ENCODE measurements at places on chromosomes 4 and X.

GRCh38 chrX:32269866-32270265 lies 941.5 kb downstream of the DMD start:
- DNase-seq: no peak

DNA sequence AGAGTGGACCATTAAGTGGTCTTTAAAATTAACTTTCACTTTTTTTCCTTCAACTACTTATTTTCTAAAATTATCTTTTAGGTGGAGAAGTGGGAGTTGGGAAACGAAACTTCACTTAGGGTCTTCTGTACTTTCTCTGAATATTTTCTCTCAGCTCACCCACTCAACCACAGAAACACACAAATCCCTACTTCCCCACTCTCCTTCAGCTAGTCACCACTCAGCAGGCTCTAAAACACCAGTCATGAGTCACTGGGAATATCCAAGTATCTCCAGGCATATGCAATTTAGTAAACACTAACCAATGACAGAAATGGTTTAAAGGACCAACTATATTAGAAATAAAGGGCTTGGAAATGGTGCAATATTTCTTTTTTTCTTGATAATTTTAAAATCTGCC lies 153.0 kb upstream of the RPS6KA6 start:
- no peak for DNase-seq

DNA sequence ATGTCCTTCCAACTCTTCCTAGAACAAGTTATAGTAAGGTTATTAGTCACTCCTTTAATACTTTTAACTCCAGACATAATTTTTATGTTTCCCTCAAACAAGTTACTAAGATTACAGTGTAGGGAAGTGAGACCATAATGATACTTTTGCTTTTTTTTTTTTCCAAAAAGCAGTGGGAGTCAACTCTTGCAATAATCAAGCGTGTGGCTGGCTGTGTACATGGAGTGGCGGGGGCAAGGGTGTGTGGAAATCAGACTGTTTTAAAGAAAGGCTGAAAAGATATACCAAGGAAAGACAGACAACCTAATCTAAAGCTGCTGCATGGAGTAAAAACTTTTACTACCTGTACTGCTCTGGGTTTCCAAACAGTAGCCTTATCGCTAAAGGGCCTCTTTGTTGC lies 4.1 kb downstream of the NOA1 start:
- no peak for DNase-seq

- DNase-seq: no peak
These were observed 354.5 kb upstream of the BOD1L1 start for GRCh38 chr4:13982010-13982409.

GRCh38 chr4:1249731-1250526 lies 999 bp upstream of the CTBP1 start:
- no peak for DNase-seq

GRCh38 chr4:41256740-41257256 lies at the start of gene UCHL1:
Gene UCHL1, plus strand, starts transcription at chr4:41256928. Its CDS starts 49 bp downstream, at chr4:41256977.
- peak; percentile 76 for DNase-seq

DNA sequence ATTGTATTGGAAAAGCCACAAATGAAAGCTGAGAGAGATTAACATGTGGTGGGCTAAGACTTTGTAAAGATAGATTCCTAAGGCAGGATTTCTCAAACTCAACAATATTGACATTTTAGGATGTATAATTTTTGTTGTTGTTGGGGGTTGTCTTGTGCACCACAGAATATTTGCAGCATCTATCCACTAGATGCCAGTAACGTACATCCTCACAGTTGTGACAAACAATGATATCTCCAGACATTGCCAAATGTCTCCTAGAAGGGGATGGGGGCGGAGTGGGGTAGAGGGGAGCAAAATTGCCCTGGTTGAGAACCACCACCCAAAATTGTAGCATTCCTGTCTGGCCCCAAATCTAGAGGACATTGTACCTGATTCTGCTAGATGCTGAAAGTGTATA lies 14.7 kb upstream of the CBR4 start:
- DNase-seq: no peak

- DNase-seq: no peak
These were observed 135.4 kb upstream of the GNPDA2 start for GRCh38 chr4:44861756-44862155.

- DNase-seq: no peak
These were observed 113.5 kb upstream of the TMEM164 start for GRCh38 chrX:109889289-109890006.

- DNase-seq: no peak
These were observed 21.0 kb upstream of the UBA6 start for GRCh38 chr4:67721770-67722597.

- no peak for DNase-seq
These were observed 160.0 kb downstream of the STIM2 start for GRCh38 chr4:27020603-27021002.

DNA sequence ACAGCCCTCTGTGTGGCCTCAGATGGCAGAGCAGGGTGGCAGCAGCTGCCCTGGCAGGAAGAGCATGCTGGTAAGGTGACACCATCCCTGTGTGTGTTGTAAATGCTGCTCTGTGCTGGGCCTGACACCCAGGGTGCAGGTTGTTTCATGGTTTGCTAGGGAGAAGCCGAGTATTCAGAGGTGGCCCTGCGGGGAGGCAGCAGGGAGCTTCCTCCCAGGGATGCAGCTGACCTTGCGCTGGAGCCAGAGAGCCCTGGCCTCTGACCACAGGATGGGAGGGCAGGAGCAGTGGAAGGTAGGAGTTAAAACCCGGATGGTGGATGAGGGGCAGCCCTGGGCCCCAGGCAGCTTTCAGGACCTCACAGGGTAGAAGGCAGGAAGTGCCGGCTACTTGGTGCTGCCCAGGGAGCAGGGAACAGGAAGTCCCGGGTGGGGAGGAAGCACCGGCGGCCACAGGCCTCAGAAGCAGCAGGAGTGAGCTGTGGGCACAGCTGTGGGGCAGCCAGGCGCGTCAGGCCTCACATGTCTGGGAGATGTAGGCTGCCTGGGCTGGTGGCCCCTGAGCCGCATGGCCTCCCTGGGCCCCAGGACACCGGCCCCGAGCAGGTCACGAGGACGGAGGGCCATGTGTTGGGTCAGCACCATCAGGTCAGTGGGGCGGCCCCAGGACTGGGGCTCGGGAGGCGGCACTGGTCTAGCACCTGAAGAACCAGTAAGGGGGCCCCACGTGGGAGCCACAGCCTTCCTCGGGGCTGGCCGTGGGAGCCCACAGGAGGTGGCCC lies 19.1 kb downstream of the SH3BP2 start:
- no peak for DNase-seq

DNA sequence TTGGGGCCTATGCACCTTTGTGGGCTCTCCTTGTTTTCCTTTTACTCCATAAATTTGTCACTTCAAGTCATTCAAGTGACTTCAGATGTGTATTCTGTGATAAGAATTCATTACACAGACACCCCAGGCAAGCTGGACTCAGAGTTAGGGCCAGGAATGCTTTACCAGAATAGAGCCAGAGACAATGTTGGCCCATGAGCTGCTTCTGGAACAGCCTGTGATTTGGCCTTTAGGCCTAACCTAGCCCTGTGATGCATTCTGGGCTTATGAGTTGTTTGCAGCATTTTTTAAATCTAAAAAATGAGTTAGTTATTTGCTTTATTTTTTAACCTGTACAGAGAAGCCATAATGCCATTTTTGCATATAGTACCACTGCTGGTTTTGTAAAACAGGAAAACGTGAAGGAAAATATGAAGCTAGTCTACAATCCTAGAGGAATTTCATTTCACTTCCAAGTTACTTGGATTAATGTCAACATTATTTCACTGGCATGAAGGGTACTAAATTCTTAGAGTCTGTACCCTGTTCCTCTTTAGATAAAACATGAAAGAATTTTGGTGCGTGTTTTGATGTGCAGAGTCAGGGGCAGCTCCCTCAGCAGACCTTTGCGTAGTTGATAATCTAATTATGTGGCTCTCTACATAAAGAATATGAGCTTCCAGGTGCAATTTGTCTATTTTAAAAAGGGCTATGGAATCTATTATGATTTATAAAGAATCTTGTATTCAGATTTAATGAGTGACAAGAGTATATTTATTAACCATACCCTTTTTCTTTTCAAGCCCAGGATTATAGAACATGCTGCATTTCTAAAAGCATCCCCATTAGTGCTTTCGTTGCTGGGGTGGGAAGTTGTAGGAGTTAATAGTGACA lies 84.7 kb downstream of the ARHGAP10 start:
- no peak for DNase-seq

GRCh38 chr4:44448521-44449461 lies at the start of gene KCTD8:
Gene KCTD8, minus strand, starts transcription at chr4:44448809.
- DNase-seq: peak; percentile 34

DNA sequence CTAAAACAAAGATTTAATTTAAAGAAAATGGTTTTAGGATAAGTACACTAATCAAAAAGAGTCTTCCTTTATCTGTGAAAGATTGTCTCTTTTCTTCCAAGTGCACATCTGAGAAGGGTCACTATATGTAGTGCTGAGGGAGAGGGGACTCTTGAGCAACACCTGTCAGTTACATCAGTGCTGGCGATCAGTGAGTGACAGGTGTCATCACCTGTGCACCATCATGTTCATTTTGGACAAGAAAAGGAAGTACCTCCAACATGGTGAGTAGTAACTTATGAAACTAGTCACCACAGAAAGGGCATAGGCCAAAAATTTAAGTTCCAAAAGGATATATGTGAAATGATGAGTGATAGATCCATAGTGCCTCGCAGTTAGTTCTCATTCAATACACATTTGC lies 55.7 kb downstream of the MCUB start:
- no peak for DNase-seq

- no peak for DNase-seq
These were observed 29.6 kb downstream of the TEX11 start for GRCh38 chrX:70878902-70879301.

GRCh38 chr4:143961075-143961474 lies 55.7 kb upstream of the GYPE start:
- no peak for DNase-seq

DNA sequence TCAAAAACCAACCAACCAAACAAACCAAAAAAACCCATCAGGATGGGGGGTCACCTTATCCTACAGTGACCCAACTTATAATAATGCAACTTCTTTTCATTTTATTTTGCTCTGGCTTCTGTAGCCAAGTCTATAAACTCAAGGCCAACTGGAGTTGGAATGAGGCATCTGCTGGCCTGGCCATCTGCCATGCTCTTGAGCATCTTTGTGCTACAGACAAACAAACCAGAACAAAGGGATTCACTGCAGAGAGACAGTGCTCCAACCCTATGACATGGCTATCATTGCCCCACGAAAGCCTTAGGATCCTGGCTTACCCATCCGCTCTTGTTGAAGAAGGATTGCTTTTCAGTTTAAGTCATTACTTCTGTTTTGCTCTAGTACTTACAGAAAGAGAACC lies 49.2 kb upstream of the SCRG1 start:
- peak; percentile 13 for DNase-seq

DNA sequence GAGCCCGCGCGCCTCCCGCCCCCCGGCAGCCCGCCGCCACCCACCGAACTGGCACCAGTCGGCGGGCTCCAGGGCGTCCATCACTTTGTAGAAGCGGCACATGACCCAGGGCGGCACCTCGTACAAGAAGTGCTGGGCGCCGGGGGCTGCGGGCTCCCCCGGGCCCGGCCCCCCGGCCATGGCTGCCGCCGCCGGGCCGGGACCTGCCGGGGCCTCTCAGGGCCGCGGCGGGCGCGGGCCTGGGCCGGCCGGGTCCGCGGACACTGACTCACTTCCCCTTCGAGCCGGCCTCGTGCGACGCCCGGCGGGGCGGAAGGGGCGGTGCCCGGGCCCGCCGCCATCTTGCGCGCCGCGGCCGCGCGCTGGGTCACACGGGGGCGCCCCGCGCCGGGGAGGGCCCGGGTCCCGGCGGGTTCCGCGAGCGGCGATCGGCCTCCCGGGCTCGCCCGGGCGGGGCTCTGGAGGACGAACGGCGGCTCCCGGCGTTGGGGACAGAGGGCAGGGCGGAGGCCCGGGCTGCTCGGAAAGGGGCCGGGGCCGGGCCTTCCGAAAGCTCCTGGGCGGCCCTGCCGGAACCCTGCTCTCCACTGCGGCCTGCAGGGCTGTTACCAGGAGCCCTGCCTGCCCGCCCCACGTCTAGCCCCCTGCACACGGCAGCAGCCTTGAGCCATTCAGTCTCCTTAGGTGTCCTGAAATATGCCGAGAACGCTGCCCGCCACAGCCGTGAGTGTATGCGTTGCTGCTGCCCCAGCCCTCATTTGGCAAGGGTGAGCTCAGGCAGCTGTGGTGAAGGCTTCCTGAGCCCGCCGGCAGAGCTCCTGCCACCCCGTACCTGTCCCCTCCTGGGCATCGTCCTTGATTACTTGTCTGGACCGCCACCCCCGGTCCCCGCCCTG lies at the start of gene IRAK1:
Gene IRAK1 (minus strand): TSS at position 270 of the 896 bp plus-strand sequence. CDS start 90 bp downstream, at position 180.
- no peak for DNase-seq

DNA sequence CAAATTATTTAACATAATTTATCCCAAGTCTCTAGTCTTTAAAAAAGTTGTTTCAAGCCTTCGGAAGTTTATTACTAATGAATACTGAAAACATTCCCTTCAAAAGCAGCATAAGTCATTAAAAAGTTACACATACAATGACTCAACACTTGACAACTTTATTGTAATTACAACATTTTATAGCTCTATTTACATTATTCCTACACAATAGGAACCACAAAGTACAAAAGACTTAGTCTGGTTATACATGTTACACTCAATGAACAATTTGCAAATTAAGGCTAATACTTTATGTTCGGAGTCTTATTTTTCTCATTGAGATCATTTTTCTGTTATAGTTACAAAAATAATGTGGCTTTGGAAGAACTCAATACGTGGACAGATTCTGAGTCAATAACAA lies 114.4 kb upstream of the POF1B start:
- no peak for DNase-seq

DNA sequence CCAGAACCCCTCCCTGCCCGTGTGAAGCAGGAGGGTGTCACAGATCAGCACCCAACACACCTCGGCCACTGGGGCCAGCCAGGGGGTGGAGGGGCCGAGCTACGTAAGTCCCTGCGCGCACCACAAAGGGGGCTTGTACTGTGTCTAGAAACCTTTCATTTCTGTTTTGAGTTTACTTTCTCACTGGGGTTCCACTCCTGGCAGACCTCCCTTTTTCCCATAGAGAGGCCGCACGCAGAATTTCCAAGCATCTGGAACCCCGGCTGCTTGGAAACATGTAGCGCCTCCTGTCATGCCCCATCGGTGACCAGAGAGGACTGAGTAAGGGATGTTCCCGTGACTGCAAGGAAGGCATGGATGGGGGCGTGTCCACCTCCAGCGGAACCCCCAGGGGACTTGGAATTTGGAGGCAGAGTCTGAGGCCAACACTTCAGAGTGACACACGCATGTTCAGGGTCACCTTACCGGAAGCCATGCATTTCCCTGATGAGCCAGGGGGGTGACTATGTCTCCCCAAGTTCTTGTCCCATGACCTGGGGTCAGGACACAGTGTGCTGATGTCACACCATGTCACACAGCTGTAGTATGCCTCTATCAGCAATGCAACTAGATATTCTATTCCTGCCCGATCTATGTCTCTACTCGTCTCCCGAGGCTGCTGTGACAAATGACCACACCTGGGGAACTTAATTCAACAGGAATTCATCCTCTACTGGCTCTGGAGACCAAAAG lies 105.3 kb downstream of the DHRSX start:
- no peak for DNase-seq

DNA sequence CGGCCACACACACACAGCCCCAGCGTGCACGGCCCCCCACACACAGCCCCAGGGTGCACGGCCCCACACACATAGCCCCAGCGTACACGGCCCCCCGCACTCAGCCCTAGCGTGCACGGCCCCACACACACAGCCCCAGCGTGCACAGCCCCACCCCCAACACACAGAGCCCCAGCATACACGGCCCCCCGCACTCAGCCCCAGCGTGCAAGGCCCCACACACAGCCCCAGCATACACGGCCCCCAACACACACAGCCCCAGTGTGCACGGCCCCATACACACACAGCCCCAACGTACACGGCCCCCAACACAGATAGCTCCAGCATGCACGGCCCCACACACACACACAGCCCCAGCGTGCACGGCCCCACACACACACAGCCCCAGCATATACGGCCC lies 17.6 kb downstream of the GAK start:
- no peak for DNase-seq

- no peak for DNase-seq
These were observed 3.5 kb downstream of the JAKMIP1 start for GRCh38 chr4:6196871-6197270.

All from NCI-H748 treated with DMSO at 0.1 percent for 48 hours (cell line).